ENCODE measurements at places on chromosomes 3 and 15. TPM values are rescaled to one million over a fixed set of nuclear protein-coding genes. Genes with fewer than 3 reads are reported as not detected.
A peak's percentile ranks its signal among the peaks of the same experiment; 100 is the strongest.

The FANCD2 gene
- 5.3 TPM for polyA plus RNA-seq

The TUSC7 gene
- 0.17 TPM for polyA plus RNA-seq

The BCHE gene
- 4.1 TPM for polyA plus RNA-seq

The CCDC174 gene
- 21.9 TPM for polyA plus RNA-seq

The MGA gene
- 11.7 TPM for polyA plus RNA-seq

The RPL39L gene
- 12.8 TPM for polyA plus RNA-seq

The TEX55 gene
- polyA plus RNA-seq: not detected

The SLC12A1 gene
- not detected for polyA plus RNA-seq

The APH1B gene
- 37.9 TPM for polyA plus RNA-seq

The FGF12 gene
- polyA plus RNA-seq: 2.1 TPM

The RHO gene
- not detected for polyA plus RNA-seq

The MUC13 gene
- polyA plus RNA-seq: 84.4 TPM

The GCSAM gene
- 1.3 TPM for polyA plus RNA-seq

The ALDH1A2 gene
- 7.2 TPM for polyA plus RNA-seq

DNA sequence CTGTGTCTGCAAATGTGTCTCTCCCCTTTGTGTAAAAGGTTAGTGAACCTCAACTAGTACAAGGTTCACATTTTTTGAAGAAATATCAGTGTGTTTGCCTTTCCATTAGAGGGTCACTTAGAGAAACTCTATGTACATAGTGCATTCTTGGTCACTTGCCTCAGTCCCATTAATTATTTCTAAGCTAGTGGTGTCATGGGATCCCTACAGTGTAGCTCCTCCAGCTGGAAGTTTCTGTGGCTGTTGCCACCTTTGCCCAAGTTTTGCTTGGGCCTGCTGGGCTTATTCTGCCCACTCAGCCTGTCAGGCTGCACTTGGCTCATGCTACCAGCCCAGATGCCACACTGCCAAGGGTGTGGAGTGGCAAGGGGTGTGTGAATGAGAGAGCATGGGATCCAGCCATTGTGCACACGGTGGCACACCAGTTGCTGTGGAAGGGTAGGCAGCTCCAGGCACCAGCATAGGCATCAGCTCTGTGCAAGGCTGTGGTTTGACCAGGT lies 161.7 kb downstream of the ARPP21 start:
- DNase-seq: peak; percentile 69

DNA sequence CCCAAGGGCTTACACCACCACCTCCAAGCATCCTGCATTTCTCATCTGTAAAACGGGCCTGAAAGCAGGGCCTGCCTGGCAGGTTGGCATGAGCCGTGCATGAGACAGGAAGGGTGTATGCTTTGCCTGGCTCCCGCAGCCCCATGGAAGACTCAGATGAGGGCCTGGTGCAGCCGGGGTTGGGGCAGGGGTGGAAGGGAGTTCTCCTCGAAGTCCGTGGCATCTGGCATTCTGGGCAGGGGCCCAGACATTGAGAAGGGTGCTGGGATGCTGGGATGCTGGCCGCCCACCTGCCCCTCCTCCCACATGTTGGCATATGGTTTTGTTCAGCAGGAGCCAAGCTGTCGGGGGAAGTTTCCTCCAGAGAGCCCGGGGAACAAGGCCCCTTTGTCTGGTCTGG lies 13.0 kb upstream of the FBLN2 start:
- DNase-seq: no peak

- DNase-seq: no peak
Measured at GRCh38 chr3:149455989-149456388, 18.5 kb upstream of the TM4SF4 start.

GRCh38 chr15:35477312-35478262 lies 68.4 kb downstream of the DPH6 start:
- DNase-seq: no peak

GRCh38 chr3:61299343-61300005 lies 48.2 kb upstream of the FHIT start:
- DNase-seq: no peak

DNA sequence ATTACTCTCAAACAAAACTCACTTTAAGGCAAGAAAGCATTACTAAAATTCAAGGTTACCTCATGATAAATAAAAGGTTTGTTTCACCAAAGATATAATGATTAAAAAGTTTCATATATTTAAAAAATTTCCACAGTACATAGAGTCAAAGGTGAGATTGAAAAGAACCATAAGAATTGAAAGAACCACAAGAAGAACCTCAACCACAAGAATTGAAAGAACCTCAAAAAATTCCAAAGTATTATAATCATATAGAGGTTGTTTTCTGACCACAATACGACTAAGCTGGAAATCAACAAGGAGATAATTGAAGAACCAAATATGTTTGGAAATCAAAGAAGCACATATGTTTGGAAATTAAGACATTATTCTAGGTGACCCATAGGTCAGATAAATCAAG lies 52.7 kb downstream of the SLC25A36 start:
- DNase-seq: no peak

DNA sequence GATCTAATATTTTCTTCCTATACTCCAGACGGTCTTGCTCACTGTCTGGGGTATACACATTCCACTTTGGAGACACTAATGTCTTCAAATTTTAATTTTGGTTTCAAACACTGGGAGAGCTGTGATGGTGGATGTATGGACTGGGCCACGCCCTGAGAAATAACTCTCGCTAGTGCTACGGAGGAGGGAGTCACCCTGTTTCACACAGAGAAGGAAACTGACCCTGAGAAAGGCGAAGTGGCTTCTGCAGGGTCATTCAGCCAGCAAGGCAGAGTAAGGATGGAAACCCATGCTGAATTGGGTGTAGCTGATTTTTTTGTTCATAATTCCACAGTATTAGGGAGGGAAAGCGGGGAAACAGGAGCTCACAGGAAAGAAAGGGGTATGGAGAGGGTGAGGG lies 8.6 kb upstream of the SKIC8 start:
- DNase-seq: no peak

- no peak for DNase-seq
Measured at GRCh38 chr3:161449785-161450184, 46.8 kb upstream of the OTOL1 start.

GRCh38 chr15:28934645-28935044 lies 48.9 kb downstream of the APBA2 start:
- DNase-seq: no peak

- DNase-seq: no peak
Measured at GRCh38 chr3:53944028-53944427, 52.4 kb upstream of the SELENOK start.

DNA sequence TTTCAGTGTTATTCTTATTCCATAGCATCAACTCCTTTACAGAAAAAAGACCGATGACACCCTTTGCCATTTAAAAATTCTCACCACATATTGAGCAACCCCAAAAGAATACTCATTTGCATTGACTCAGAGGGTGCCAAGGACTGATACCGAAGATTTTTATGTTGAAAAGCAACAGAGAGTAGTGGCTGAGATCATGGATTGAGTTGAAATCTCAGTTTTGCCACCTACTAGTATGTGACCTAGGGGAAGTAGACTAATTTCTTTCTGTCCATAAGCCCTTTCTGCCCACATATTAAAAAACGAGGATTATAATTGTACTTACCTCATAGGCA lies 313.9 kb upstream of the SATB1 start:
- no peak for DNase-seq

- no peak for DNase-seq
Measured at GRCh38 chr3:87898971-87899370, 159.8 kb downstream of the CGGBP1 start.

GRCh38 chr3:98775459-98776139 lies 12.5 kb downstream of the ST3GAL6 start:
- DNase-seq: peak; percentile 35

- DNase-seq: peak; percentile 62
Measured at GRCh38 chr3:39291903-39292329, 12.1 kb upstream of the CX3CR1 start.

GRCh38 chr3:66692766-66693150 lies 191.9 kb upstream of the LRIG1 start:
- DNase-seq: no peak

GRCh38 chr3:84442533-84442932 lies 516.3 kb upstream of the CADM2 start:
- no peak for DNase-seq

DNA sequence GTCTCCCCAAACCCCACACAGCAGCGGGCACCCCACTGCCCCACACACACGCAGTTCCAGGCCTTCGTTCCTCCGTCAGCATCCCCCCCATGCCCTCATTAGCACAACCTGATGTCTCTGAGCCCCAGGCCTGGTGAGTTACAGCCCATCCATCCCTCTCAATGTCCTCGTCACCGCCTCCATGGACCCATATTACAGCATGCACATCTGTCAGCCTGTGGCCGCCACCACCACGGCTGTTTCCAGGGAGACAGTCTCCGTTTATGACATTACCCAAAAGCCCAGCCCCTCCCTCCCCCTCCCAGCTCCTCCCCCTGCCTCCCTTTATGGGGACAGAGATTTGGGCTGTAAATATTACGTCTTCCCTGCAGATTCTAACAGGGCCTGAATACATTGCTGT lies 143.1 kb upstream of the LINGO1 start:
- DNase-seq: no peak

- DNase-seq: no peak
Measured at GRCh38 chr3:103406320-103406850, 971.6 kb downstream of the ZPLD1 start.

DNA sequence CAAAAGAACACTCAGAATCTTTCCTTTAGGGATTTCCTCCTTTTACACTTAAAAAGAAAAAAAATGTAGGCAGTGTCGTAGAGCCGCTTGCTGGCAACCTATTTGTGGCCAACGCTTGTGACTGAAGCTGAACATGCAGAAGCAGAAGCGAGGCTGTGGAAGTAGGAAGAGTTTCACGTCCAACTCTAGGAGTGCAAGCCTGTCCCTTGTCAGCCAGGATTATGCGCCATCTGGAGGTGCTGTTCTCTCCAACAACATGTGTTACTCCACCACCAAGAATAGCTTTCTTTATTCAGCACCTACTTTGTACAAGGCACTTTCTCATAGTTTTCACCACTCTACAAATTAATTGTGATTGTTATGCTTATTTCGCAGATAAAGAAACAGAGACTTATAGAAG lies 223.2 kb upstream of the LMCD1 start:
- no peak for DNase-seq

DNA sequence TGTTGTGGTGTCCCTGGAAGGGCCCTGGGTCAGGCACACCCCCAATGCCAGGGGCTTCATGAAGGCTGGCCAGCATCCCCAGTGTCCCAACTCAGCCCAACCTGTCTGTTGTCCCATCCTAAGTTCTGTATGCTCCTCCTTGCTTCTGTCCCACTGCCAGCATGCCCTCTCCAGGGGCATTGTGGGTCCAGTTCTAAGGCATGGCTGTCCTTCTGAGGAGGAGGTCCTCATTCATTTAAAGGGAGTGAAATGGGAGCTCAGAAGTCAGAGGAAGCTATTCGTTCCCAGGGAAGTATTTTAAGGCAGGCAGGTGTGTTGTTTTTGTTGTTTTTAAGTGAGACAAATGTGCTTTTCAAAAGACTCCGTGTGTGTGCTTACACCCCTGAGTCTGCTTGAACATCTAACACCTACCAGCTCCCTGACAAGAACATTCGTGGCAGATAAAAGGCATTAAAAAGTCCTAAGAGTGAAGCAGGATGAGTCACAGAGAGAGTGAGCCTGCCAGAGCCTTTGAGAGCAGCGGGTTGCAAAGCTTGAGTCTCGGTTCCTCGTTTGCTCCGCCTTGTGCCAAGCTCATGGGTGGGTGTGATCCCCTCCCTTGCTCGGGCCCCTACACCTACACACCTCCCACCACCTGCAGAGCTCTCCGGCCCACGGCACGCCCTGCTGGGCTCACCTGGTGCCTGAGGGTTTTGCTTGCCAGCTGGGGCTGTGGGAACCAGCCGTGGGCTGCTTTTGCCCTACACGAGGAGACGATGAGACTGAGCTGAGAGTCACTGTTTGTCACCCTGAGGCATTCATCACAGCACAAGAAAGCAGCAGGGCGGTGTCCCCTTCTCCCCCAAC lies 183.4 kb upstream of the TOPAZ1 start:
- peak; percentile 58 for DNase-seq

Measured in hepatocyte (in vitro differentiated cells).